Right ventricle myocardium inferior (tissue), 1 donor: ENCODE measurements at places on chromosomes 7 and 10. TPM values are rescaled to one million over a fixed set of nuclear protein-coding genes. Genes with fewer than 3 reads are reported as not detected.
A peak's percentile ranks its signal among the peaks of the same experiment; 100 is the strongest.

DNA sequence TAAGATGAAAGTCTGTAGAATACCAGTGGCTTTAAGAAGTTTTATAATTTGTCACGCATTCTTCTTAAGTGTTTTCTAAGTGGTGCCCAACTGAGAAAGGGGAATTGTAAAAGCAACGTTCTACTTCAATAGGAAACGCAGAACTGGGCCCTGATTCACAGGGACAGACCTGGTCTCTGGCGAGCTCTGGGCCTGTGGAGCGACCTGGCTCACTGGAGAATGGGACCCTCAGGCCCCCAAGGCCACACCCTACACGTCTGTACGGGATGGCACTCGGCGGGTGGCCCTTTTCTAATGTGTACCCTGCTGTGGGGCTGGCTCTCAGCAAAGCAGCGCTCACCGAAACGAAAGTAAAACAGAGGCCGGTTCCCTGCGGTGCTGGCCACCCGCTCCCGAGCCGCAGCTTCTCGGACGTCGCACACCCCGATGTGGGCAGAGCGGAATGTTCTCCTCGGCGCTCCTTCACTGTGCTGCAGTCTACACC is 205.0 kb downstream of the DIP2C start:
- DNase-seq: no peak

GRCh38 chr7:98341106-98341505 is 59.6 kb downstream of the BRI3 start:
- DNase-seq: no peak

GRCh38 chr7:138890499-138891445 is 90.4 kb downstream of the KIAA1549 start:
- DNase-seq: no peak

GRCh38 chr7:108284349-108285002 is 154.3 kb upstream of the LAMB4 start:
- DNase-seq: no peak

DNA sequence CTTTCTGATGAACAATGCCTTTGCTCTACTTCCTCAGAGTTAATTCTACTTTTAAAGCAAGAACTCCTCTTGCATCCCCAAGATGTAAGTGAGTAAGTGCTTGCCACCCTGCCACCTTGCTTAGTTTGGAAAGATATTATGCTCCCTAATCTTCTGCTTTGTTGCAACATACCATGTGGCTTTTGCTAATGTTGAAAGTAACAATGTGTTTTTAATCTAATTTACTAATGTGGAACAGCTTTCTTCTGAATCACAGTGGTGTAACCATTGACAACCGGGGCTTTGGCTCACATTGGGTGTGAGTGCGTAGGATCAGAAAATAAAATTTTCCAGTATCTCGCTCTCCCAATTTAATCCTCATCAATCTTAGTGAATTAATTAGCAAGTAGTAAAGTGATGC is 254.1 kb upstream of the PTER start:
- no peak for DNase-seq

DNA sequence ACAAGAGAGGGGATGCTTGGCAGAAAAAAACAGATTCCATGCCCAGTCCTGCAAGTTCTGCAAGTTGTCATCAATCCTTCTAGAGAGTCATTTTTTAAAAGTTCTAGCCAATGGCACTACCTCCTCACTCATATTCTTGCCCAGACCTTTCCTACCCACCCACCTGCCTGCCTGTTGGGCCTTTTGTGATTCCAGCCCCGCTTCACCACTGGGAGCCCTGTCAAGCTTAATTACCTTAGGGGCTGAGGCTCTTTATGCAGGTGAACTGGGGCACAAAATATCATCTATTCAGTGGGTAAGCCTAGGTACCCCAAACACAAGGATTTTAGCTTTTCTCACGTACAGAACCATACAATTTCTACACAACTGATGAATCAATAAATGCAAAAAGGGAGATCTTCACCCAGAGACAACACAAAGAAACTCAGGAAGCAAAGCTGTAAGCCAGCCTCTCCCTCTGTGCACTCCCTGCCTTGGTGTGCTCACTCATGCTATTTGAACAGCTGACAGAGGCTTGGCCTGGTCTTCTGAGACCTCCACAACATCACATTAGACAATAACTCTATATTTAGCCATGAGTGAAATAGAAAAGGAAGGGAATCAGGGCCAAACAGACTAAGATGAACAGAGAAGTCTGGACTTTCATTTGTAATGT is 222.6 kb downstream of the HTR7 start:
- no peak for DNase-seq

- no peak for DNase-seq
These were observed 313.8 kb upstream of the ADARB2 start for GRCh38 chr10:2051108-2051507.

DNA sequence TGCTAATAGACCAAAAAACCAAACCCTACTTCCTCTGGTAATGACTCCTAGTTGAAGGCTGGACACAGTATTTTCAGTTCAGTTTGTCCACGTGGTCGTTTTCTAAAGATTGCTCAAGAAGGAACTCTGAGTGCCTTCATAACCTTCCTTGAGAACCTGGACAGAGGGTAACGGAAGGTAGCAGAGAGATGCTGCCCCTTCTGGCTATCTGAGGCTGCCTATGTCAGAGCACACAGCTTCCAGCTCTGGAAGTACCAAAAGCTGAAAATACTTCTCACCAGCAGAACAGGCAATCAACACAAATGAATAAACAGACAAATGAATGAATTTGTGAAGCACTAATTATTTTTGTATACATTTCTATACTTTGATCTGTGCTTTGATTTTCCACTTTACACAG is 85.2 kb downstream of the AMPH start:
- no peak for DNase-seq

DNA sequence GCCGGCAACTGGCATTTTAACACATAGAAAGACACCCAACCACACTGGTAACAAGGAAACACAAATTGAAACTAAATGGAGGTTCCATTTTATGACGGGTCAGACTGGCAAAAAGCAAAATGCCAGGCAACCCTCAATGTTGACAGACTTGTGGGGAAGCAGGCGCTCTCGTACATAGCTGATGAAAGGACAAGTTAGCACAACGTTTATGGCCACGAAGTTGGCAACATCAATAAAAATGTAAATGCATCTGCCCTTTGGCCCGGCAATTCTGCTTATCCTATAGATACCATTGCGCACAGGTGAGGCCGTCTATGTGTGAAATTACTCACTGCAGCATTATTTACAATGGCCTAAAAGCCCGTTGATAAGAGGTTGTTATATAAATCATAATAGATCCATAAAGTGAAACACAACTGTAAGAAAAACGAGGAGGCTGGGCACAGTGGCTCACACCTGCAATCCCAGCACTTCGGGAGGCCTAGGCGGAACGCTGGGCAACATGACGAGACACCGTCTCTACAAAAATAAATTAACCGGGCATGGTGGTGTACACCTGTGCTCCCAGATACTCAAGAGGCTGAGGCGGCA is 39.8 kb downstream of the FOXL3 start:
- DNase-seq: peak; percentile 20

GRCh38 chr7:94888551-94888950 is 18.8 kb upstream of the PPP1R9A start:
- DNase-seq: no peak

DNA sequence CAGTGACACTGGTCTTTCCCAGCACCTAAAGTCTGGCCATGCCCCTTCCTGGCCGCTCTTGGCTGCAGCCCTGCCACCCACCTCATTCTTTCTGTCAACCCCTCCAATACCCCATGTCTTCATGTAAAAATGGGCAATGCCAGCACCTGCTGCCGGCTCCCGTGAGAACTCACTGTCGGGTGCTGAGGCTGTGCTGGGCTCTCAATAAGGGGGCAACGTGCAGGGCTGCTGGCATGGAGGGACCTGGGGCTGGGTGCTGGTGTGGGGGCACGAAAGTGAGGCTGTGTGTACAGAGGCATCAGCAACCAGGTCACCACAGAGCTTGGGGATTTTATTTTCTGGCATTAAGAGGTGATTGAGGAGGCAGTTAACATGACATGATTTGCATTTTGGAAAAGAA is 65.3 kb downstream of the ALOX5 start:
- no peak for DNase-seq

DNA sequence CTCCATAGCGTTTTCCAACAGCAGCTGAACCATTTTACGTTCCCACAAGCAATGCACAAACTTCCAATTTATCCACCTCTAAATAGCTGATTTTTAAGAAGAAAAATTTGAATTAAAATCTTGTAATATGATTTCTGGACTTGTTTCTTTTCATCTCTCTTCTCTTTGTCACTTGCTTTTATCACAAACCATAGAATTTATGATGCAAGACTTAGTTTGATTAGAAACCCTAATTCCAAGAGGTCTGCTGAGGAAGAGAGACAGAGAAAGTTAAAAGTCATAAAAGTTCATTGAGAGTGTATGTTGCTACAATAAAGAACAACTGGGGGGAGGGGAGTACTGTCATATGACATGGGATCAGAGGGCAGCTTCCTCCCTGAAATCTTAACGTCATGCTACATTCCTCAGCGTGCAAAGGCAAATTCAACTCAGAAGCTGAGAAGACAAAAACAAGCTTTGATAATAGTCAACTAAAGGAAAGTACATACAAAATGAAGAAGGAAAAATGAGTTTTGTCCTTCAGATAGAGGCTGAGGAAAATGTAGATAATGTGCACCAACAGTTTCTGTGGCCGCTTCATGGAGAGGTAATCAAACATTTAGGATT is 18.4 kb upstream of the CUBN start:
- no peak for DNase-seq

- no peak for DNase-seq
These were observed 874 bp downstream of the BAIAP2L1 start for GRCh38 chr7:98399890-98400541.

DNA sequence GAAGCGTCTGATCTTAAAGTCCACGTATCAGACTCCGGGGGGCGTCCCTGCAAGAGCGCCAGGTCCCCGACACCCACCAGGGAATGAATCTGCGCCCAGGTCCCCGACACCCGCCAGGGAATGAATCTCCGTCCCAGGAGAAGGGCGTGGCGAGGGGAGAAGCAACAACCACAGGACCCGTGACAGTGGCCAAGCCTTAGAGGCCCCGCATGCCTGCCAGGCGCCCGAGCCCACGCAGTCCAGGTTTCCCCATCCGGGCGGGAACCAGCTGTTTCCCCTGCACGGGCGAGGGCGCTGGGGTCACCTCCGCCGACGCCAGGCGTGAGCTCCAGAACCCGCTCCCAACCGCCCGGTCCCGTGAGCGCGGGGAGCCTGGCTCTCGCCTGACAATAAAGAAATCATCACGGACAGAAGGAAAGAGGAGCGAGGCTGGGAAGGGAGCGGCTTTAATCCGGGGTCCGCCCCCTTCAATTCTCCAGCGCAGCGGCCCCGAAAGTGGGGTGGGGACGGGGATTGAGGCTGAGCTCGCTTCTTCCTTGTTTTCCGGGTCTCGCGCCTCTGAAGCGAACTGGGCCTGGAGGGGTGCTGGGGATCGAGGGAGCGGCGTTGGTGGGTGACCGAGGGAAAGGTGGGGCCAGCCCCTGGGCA is 29.0 kb upstream of the BMS1 start:
- DNase-seq: no peak

DNA sequence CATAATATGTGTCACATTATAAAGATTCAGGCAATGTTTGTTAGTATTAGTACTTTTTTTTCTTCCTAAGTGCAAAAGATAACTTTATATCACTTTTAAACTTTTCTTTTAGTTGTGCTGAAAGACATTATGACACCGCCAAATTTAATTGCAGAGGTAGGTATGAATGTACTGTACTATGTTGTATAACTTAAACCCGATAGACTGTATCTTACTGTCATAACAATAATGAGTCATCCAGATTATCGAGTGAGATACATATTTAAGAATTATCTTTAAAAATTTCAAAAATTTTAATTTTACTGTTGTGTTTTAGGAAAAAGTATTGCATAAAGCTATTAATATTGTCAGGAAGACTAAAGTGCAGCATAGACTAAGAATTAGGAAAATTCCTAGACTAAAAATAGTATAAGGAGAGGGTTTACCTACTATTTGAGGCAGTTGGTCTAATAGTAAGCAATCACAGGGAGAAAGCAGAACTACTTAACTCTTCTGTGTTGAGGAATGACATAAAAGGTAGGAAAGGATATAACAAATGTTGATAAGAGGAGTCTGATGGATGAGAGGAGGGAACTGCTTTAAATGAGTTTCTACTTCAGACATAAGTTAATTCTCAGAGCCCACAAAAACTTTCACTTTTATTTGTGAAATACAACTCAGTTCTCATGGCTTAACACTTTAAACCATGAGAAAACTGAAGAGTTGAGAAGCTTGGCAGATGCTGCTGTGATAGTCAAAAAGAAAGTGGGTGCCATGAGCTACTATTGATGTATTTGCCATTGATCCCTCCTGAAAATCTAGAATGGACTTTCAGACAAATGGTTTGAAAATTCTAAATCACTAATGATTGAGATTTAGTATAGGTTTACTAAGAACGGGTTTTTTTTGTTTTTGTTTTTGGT is 67.8 kb downstream of the PTEN start:
- no peak for DNase-seq

DNA sequence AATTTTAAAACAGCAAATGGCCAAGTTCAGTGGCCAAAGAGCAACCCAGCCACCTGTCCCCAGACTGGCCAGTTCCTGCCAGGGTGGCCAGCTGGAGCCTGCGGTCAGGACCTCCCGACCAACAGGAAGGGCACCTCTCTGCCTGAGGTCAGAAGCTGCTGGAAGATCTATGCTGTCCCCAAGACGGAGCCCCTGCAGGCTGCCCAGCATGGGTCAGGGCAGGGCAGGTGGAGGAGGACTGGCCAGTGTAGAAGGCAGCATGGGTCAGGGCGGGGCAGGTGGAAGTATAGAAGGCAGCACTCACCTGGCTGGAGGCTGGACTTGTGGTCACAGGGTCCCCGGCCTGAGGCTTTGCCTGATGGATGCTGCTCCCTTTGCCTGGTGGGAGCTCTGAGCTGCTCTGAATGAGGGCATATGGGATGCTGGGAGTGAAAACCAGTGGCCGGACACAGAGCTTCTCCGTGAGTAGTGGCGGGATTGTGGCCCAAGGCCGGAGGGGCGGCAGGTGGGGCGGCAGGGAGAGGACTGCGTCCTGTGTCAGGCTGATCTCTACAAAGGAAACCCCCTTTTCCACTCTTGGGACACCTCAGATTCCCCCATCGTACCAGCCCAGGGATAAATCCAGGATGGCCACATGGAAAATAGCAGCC is 229.2 kb downstream of the TCERG1L start:
- DNase-seq: peak; percentile 33

GRCh38 chr7:87918740-87919139 is 15.3 kb upstream of the ADAM22 start:
- no peak for DNase-seq

DNA sequence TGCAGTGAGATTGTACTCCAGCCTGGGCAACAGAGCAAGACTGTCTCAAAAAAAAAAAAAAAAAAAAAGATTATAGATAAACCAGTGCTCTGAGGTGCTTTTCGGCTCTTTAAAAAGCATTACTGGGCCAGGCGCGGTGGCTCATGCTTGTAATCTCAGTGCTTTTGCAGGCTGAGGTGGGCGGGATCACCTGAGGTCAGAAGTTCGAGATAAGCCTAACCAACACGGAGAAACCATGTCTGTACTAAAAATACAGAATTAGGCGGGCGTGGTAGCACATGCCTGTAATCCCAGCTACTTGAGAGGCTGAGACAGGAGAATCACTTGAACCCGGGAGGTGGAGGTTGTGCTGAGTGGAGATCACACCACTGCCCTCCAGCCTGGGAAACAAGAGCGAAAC is 6.6 kb upstream of the HNRNPF start:
- no peak for DNase-seq

GRCh38 chr10:61828788-61829187 is 72.7 kb upstream of the ARID5B start:
- DNase-seq: no peak

The C1QL3 gene
- total RNA-seq: not detected

The PIP gene
- total RNA-seq: not detected

The SPAG6 gene
- not detected for total RNA-seq

The TACC2 gene
- total RNA-seq: 341 TPM

The RAPGEF5 gene
- 9.4 TPM for total RNA-seq

The MSS51 gene
- total RNA-seq: 3.5 TPM

The SYT15B gene
- total RNA-seq: 0.62 TPM

The PRKAR1B gene
- total RNA-seq: 16.7 TPM

The IPMK gene
- 2.5 TPM for total RNA-seq

The MYOZ1 gene
- 0.51 TPM for total RNA-seq
